Fibroblast of upper back skin (primary cell): ENCODE measurements at places on chromosomes 4 and X.
A peak's percentile ranks its signal among the peaks of the same experiment; 100 is the strongest.

DNA sequence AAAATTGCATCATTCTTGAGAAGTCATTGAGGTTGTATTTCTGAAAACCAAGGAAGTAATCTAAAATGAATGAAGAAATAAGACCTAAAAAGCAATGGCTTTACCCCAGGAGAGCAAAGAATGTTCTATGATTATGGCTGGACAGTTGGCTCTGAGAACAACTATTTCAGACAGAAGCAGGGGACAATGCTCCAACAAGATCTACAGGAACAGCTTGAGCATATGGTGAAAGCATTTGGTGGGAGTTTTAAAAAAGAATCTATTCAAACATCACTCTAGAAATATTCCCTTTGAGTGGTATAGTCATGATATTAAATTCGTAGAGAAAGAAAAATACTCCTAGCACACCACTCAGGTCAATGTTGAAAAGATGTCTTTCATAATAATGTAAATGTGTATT lies 26.7 kb downstream of the DYNLT3 start:
- no peak for DNase-seq

GRCh38 chrX:69014200-69014599 lies 151.1 kb downstream of the PJA1 start:
- peak; percentile 89 for DNase-seq

GRCh38 chr4:20318909-20319277 lies 67.2 kb downstream of the SLIT2 start:
- no peak for DNase-seq

DNA sequence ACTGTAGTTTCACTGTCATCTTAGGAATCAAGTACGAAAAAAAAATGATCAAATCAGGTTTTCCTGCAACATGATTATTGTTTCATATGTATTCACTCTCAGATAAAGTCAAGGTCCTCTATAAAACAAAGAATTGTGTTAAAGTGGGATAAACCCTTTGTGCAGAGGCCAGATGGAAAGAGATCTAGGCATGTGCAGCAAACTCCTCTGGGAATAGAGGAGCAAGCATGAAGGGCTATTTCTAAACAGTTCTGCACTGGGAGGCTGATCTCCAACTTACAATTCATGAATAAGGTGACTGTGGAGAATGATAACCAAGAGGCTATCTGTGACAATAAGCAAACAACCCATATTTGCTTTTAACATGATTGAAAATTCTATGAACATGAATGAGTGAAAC lies 2.4 kb upstream of the WDFY3 start:
- DNase-seq: no peak

- no peak for DNase-seq
Observed at GRCh38 chr4:13547485-13548041, 3.3 kb upstream of the NKX3-2 start.

GRCh38 chrX:12021698-12022097 lies 116.6 kb upstream of the FRMPD4 start:
- no peak for DNase-seq

GRCh38 chrX:85109235-85109634 lies 105.6 kb downstream of the APOOL start:
- no peak for DNase-seq

DNA sequence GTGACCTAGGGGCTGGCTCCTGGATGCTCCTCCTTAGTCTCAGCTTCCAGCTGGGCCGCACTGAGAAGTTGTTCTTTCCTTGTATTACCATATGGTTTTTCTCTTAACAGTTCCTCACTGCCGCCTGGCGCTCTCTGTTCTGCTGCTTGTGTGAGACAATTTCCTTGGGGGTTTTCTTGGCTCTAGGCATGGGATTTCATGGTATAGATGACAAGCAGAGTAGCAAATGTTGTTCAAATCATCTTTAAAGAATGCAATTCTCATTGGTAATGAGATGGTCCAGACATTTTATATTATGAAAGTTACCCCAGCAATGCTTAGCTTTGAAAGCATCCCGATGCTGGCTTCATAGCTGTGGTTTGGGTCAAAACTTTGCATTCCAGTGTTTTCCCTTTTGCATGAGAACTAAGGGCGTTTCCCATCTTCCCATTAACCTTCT lies 37.6 kb downstream of the SEPTIN11 start:
- DNase-seq: peak; percentile 99

DNA sequence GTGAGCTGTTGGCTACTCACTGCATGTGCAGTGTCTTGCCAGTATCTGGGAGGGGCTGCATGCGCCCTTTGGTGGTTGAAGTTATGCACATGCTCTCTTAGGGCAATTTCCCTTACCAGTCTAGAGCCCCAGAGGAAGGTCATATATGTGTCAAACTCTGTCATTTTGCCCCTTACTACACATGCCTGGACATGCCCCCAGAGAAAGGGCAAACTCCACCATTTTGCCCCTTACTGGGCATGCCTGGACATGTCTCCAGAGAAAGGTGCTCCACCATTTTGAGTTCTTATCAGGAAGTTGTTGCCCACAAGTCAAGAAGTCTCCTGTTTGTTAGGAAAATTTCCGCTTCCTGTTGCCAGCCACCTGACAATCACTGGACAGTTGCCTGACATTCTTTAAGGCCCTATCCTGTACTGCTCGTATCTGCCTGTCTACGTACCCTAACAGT lies 56.4 kb upstream of the PLAC8 start:
- no peak for DNase-seq

DNA sequence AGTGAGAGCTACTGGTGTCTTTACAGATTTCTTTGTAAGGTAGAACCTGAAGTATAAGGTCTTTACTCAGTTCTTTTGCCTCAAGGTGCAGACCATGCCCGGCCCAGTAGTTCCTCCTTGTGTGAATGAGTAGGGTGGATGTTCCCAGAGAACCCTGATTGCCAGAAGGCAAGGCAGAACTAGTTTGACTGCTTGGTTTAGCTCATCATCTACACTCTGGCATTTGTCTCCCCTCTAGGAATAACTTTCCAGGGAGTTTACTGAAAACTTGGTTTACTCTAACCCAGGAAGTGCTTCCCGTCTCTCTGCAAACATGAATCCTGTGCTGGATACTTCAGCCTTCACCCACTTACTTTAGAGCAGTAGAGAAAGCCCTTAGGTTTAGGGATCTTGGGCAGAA lies 29.1 kb downstream of the MCUB start:
- DNase-seq: no peak

GRCh38 chr4:98484031-98484430 lies 174.4 kb downstream of the TSPAN5 start:
- peak; percentile 59 for DNase-seq

DNA sequence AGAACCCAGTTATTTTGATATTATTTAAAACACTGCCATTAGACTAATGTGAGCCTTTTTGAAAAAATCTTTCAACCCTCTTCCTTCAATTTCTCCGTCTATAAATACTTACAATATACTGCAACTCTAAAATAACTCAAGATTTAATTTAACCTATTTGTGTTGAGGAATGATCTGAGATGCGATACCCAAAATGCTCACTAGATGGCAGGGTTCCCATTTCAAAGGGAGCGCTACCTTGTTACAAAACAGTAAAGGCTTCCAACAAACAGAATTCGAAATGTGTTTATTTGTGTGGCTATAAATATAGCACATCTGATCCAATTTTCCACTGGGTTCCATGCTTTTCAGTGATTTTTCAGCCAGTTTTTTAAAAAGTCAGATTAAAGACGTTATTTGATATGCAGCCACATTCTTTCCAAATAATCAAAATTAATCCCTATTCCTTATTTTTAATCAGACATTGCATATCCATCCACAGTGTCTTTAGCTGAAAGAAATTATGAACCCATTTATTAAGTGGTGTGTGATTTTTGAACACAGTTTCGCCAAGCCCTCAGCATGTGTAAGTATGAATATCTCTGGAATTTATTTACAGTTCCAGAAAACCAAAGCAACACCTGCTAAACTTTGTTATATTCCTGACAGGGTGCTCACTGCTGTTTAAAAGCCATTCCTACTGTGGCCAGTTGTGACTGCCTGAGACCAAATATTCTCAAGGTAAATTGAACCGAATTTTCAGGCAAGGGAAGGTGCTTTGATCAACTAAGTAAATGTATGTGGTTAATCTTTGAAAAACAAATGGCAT lies 668.0 kb upstream of the LCORL start:
- DNase-seq: peak; percentile 54

DNA sequence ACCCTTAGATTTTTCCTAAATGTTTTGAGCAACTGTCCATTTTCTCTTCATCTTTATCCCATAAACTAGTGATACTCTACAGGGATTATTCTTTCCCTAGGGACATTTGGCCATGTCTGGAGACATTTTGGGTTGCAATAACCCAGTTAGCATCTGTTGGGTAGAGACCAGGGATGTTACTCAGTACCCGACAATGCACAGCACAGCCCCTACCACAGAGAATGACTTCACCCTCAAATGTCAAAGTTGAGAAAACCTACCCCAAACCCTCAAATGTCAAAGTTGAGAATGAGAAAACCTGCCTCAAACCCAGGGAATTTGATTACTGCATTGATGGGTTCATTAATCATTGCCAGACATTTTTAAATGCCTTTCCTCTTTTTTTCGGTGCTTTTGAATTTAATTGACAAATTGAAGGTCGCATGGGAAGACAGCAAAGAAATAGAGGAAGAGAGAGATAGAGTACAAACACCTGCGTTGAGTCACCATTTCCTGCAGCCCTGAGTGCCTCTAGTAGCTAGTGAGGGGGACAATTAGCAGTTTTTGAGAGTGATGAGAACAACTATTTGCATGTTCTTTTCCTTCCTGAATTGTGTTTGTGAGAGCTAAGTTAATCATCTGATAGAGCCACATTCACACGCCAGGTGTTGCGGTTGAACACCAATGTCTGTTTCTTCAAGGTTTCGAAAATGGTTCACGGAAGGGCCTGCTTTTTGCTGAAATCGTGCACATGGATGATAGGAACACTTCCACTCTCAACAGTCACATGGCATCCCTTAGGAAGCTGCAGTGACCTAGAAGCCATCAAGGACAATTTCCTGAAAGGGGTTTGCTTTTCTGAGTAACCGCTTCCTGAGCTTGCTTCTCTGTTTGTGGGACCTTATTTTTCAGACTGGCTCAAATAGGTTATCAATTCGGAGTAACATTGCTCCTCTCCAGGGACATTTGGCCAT lies 203.9 kb upstream of the VCX3A start:
- DNase-seq: no peak

- no peak for DNase-seq
Observed at GRCh38 chrX:118756101-118756500, 28.7 kb downstream of the IL13RA1 start.

GRCh38 chr4:84651499-84651898 lies 68.6 kb downstream of the CDS1 start:
- no peak for DNase-seq

DNA sequence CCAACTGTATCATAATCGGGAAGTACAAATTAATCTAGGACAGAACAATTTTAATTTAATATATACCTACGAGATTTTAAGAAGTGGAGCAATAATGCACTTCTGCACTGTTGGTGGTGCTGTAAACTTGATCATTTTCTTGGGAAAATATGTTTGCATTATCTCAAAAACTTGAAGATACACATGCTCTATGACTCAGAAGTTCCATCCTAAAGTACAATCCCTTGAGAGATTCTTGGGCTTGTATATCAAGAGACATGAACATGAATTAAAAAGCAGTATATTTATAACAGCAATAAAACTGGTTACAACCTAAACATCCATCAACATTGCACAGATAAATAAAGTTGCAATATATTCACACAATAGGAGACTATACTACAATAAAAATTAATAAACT lies 168.8 kb downstream of the CLCN4 start:
- peak; percentile 44 for DNase-seq

DNA sequence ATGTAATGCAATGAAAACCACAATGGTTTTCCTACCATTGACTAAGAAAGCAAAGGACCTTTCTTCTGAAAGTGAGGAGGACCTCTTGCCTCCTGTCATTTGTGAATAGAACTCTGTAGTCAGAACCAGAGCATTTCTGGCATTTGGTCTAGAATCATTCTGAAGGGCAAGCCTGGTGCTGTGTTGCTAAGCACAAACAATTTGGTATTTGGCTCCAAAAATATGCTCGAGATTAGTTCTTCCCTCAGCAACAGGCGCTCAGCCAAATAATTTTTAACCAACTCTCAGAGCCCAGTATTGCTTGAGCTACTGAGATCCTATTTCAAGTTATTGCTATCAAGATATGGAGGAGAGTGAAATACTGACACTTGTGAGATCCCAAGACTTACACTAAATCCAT lies 71.0 kb downstream of the SNCA start:
- peak; percentile 60 for DNase-seq

DNA sequence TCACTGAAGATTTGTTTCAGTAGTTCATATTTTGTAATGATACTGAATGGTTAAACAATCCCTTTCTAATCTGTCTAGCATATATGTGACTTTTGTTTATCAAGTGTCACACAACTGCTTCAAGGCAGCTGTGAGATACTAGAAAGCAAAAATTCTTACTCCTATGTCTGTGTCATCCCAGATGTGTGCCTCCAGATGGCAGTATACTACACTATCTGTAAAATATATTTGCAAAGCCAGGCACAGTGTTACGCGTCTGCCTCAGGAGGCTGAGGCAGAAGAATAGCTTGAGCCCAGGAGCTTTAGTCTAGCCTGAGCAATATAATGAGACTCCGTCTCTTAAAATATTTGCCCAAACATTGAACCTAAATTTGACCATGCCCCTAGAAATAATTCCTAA lies 4.0 kb downstream of the NUDT10 start:
- DNase-seq: peak; percentile 43

DNA sequence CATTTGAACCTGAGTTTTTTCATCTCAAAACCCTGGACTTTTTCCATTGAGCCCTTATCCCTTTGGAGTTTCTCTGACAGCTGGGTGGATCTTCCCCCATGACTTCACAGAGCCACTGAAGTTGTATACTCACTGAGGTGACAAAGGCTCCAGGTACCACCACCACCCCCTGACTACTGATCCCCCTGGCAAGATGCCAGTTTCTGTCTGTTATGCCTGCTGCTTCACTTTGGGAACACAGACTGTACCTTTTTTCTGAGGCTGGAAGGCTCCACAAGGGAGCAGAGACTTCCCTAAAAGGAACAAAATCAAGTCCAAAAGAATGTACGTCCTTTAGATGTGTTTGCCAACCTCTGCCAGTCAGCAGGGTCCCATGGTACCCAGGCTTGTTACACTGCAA lies 160.3 kb upstream of the JADE1 start:
- no peak for DNase-seq

GRCh38 chrX:68420559-68420958 lies 12.7 kb downstream of the OPHN1 start:
- peak; percentile 23 for DNase-seq

GRCh38 chrX:2414384-2414783 lies 86.4 kb downstream of the DHRSX start:
- DNase-seq: no peak

- no peak for DNase-seq
Observed at GRCh38 chr4:178809921-178810320, 1367.7 kb upstream of the AGA start.

DNA sequence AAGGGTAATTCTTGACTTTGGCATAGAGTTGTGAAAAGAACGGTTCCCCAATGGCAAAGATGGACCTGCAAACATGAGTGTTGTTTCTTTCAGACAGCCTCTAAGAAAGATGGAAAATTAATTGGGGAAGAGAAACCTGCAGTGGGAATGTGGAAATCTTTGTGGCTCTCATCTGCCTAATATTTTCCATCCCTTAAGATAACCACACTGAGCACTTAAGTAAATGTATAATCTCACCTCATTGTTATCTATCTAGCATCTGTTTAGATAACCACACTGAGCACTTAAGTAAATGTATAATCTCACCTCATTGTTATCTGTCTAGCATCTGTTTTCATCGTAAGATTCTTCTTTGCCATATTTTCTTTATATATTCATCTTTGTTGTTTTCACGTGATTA lies 149.3 kb downstream of the NWD2 start:
- DNase-seq: no peak
